Hematopoietic multipotent progenitor cell (in vitro differentiated cells): ENCODE measurements at places on chromosomes 16 and 17. TPM values are rescaled to one million over a fixed set of nuclear protein-coding genes. Genes with fewer than 3 reads are reported as not detected.

The TRPV3 gene
- under 0.01 TPM for total RNA-seq

The KRTAP17-1 gene
- total RNA-seq: not detected

The UNC119 gene
- total RNA-seq: 12.1 TPM

The TSNAXIP1 gene
- total RNA-seq: 0.54 TPM

The VTN gene
- total RNA-seq: not detected

The SNAI3 gene
- total RNA-seq: 6.7 TPM

The GPRC5C gene
- 3.8 TPM for total RNA-seq

The CA10 gene
- total RNA-seq: not detected

The RUNDC3A gene
- 1.6 TPM for total RNA-seq

The TMED6 gene
- under 0.01 TPM for total RNA-seq

The HCRT gene
- not detected for total RNA-seq

The TTLL6 gene
- 1.1 TPM for total RNA-seq

The KRTAP9-2 gene
- not detected for total RNA-seq

The KRT32 gene
- total RNA-seq: not detected

The CLDN7 gene
- total RNA-seq: 9.7 TPM

The VMO1 gene
- not detected for total RNA-seq

The PTRH2 gene
- total RNA-seq: 10.0 TPM

The PPP4C gene
- total RNA-seq: 215 TPM

The APOH gene
- not detected for total RNA-seq

The PDPK1 gene
- 21.5 TPM for total RNA-seq

The MILR1 gene
- total RNA-seq: 5.7 TPM

The RAD51D gene
- total RNA-seq: 18.6 TPM

The MYH13 gene
- total RNA-seq: not detected

The CSH1 gene
- total RNA-seq: not detected

The TAT gene
- total RNA-seq: not detected

The GUCY2D gene
- total RNA-seq: 1.9 TPM

The TBX2 gene
- total RNA-seq: under 0.01 TPM

The ARL5C gene
- total RNA-seq: 0.54 TPM

The KCNH6 gene
- total RNA-seq: not detected

The DHX40 gene
- 32.0 TPM for total RNA-seq

The FAM117A gene
- 260 TPM for total RNA-seq

The PDE6G gene
- total RNA-seq: 14.8 TPM

The HCFC1R1 gene
- 17.8 TPM for total RNA-seq

The SOX8 gene
- total RNA-seq: under 0.01 TPM

The EVI2A gene
- total RNA-seq: 13.7 TPM

The AURKB gene
- 6.2 TPM for total RNA-seq

The CACNG4 gene
- not detected for total RNA-seq

The CSF3 gene
- total RNA-seq: under 0.01 TPM

The SLFN14 gene
- total RNA-seq: 0.27 TPM

The ITGB3 gene
- total RNA-seq: 7.8 TPM

The CES1 gene
- total RNA-seq: under 0.01 TPM

The CCL14 gene
- total RNA-seq: not detected

The HS3ST3A1 gene
- total RNA-seq: 2.4 TPM

The STH gene
- not detected for total RNA-seq
